ENCODE measurements at places on chromosomes 7 and 10.
A peak's percentile ranks its signal among the peaks of the same experiment; 100 is the strongest.

GRCh38 chr10:15760681-15761080 lies 41.0 kb upstream of the ITGA8 start:
- DNase-seq: no peak

GRCh38 chr10:121668314-121669027 lies 70.2 kb upstream of the FGFR2 start:
- DNase-seq: no peak

GRCh38 chr10:97300980-97301379 lies 8.5 kb upstream of the ARHGAP19 start:
- DNase-seq: no peak

DNA sequence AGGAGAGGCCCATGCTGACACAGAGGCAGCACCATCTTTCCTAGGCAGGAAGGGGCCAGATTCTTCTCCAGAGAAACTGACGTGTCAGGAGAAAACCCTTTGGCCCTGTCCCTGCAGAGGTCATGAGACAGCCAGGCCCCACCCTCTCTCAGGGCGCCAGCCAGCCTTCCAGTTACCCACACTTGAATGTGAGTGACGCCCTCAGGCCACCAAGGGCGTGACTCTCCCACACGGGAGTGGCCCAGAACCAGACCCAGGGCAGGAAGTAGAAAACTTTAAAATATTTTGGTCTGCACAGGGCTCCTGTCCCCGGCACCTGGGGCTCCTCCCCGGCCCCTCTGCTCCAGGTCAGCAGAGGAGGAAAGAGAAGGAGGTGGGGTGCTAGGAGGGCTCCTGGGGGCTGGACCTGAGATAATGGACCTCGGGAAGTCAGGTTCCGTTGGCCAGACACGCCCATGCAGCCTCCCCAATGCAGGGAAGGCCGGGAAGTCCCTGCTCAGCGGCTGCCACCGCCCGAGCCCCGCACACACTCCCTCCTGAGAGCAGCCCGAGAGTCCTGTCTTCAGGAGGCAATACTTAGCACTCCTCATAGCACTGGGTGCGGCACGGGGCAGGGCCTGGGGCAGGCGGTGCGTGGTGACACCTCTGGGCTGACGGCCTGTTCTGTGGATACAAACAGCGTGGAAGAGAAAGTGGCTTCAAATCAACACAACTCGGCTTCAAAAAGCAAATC lies 67.0 kb upstream of the CFAP46 start:
- DNase-seq: no peak

GRCh38 chr10:112722758-112723157 lies 227.3 kb upstream of the TCF7L2 start:
- DNase-seq: no peak

DNA sequence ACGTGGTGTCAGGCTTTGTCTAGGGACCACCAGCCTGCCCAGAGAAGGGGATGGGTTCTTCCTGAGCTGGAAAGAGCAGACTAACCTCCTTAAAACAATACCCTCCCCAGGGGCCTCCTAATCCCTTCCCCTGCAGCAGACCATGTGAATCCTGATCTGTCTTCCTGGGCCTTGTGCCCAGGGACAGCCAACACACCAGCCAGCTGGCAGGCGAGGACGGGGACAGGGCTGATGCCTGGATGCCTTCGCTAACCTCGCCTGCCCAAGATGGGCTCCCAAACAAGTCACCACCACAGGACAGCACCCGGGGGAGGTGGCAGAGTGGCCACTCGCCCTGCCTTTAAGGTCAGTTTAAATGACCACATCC lies 17.6 kb downstream of the PODXL start:
- DNase-seq: no peak

- no peak for DNase-seq
Observed at GRCh38 chr7:7323352-7323751, 141.0 kb downstream of the C1GALT1 start.

DNA sequence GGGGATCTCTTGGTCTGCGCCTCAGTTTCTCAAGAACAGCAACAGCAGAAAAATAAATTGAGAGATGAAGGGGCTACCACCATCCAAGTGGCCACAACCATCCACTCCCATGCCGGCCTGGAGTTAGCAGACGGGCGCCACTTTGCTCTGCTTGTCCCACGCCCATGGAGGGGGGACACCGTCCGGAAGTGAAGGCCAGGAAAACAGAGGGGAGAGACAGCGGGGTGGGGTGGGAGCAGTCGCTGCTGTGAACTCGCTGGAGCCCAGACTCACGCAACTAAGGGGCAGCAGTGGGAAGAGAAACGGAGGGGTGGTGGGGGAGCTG lies 135.4 kb downstream of the KIF20B start:
- no peak for DNase-seq

DNA sequence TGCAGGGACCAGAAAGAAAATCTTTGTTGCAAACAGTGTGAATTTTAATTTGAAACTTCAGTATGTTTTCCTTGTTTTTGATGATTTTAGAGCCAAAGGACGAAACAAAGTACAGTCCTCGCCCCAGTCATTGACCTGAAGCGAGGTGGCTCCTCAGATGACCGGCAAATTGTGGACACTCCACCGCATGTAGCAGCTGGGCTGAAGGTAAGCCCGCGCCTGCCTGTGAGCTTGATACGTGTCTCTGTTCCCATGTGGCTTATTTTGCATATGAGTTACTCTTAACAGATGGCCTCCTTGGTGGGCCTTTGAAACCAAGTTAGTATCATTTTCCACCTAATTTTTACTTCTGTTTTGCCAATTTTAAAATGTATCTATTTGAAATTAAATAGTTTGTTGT lies 12.3 kb downstream of the RBM17 start:
- no peak for DNase-seq

GRCh38 chr7:42686594-42687156 lies 225.2 kb downstream of the C7orf25 start:
- no peak for DNase-seq

DNA sequence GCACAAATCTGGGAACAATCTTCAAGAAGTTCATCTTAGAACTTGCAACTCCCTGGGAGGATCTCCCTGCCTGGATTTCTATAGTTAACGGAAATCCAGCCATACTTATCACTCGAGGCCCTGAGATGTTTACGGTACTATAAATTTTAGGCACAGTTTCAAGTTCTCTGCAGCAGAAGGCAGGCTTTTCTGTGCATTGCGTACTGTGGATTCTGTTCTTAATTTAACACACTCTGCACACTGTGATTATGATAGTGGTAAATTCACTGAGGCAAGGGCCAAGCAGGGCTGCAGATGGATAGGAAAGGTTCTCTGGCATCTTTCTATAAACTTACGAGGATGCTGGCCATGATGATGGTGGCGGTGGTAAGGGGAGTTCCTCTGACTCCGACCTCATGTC lies 10.6 kb downstream of the INHBA start:
- DNase-seq: no peak

- DNase-seq: no peak
Observed at GRCh38 chr10:108037061-108037460, 872.6 kb upstream of the SORCS1 start.

GRCh38 chr10:45515630-45516029 lies 141.6 kb downstream of the ALOX5 start:
- DNase-seq: no peak

GRCh38 chr10:77325233-77325537 lies 312.4 kb downstream of the KCNMA1 start:
- no peak for DNase-seq

DNA sequence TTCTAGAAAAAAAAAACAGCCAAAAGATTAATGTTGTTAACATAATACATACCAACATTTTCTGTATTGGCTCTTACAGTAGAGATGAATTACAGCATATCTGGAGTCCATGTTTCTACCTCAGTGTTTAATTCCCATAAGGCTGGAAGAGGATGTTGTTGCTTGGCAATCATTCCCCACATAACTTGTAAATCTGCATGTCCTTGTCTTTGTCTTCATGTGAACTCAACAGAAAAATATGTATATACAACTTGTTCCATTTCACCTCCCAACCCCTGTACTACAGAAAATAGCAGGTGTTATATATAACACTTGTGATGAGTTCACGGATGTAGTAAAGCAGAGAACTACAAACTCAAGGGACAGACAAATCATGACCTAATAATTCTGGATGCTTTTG lies 160.9 kb upstream of the SEMA3C start:
- no peak for DNase-seq

DNA sequence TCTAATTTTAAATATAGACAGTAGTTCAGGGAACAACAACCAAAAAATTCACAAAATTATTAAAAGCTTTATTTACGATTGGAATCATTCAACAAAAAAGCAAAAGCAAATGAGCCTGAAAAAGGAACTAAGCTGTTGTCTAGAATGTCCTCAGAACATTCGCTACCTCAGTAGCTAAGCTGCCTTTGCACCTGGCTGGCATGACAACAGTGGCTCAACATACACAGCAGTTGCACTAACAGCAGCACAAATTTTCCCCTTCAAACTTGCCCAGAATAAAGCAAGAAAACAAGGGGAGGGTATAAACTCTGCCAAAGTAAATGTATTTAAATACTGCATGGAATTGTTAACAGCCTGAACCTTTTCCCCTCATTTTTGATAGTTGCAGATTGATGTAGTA lies 70.4 kb upstream of the GRID1 start:
- no peak for DNase-seq

DNA sequence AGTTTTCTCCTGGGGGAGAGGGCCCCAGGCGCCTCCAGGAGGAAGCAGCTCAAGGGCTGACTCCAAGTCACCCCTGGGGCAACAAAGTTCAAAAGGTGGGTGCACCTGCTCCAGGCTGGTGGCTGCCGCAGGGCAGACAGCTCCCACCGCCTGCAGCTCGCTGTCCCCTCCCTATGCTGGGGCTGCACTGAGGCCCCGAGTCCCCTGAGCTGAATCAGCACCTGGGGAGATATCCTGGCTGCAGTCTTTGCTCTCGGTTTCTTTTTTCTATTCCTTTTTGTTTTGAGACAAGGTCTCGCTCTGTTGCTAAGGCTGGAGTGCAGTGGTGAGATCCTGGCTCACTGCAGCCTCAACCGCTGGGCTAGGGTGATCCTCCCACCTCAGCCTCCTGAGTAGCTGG lies 183.4 kb downstream of the DNAJB6 start:
- DNase-seq: no peak

DNA sequence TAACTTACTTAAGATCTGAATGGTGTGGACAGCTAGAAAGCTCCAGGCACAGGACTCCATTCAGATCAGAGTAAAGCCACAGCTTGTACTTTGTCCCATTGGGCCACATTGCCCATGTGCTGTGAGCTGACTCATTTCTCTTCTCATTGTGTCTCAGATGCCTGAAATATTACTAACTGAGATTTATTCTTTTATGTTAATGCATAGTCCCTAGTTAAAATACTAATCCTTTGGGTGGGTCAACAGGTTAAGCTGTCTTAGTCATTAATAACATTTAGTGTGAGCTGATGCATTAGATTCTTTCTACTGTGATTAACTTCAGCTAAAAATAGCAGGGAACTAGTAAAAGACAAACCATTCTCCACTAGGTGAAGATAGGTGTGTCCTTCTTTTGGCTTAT lies 104.7 kb upstream of the ARMC3 start:
- DNase-seq: peak; percentile 74

- DNase-seq: no peak
Observed at GRCh38 chr10:66162560-66163143, 763.2 kb upstream of the LRRTM3 start.

- DNase-seq: no peak
Observed at GRCh38 chr10:116045366-116046356, 227.3 kb downstream of the GFRA1 start.

DNA sequence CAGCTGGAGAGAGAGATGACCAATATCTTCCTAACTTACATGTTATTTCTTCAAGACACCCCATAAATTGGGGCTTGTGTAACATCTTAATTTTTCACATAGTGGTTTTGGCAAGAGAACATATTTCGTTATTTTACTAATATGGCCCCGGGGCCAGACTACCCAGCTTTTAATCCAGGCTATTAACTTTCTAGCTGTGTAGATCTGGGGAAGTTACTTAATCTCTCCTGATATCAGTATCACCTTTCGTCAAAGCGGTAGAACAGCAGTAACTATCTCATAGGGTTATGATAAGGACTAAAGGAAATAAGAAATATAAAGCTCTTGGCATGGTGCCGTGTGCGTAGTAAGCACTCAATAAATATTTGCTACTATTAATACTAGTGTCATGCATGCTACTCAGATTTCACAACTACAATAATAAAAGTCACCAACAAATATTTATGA lies 71.6 kb upstream of the LYZL1 start:
- peak; percentile 24 for DNase-seq

DNA sequence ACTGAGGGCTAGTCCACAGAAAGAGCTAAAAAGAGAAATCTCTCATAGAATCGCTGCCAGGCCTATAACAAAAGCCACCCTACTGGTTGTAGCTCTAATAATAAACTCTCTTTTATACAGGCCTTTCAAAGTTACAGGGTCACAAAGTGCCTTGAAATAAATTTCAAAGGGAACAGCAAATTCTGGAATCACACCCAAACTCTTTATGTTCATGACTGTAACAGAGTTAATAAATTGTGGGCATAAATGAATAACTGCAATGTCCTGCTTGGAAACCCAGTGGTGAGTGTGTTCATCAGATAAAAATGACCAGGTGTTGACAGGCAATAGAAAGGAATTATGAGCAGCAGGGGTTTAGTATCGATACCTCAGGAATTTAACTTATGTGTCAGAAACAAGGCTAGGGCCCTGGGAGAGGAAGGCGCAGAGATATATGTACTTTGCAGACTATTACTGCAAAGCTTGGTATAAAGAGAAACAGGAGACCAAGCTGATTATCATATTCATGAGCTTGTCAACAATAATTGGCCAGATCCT lies 9.3 kb downstream of the CDC14C start:
- DNase-seq: no peak

DNA sequence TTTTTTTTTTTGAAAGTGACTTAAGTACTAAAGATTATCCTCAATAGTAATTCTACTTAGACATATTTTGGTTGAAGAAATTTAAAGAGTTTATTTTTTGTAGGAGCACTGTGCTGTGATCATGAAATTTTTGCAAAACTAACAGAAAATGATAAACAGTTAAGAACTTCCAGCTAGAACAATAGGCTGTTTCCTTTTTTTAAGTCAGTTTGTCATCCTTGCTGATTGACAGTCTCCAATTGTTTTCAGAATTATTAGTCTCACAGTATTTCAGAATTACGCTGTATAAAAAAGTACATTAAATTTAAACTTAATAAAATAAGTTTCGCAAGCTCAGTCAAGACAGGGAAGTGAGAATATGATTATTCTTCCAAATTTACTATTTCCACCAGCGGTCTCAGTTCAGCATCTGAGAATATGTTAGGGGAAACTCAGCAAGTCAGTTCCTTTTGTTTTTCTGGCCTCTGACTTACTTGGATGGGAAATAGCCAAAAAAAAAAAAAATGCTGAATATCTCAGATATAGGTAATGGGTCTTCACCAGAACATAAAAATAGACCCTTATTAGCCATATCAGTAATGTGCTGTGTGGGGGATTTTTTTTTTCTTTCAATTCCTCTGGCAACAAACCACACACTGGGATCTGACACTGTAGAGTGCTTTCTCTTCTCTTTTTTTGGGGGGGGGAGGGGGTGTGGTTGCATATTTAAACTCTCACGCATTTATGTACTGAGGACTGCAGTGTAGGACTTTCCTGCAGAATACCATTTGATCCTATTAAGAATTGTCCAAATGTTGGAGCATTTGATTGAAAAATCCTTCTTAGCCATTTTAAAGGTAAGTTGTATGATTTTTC lies at the start of gene CD36:
TSS of gene CD36 (plus strand) at position 732 of the 855 bp plus-strand sequence. CDS start 8,099 bp downstream, outside the sequence.
- DNase-seq: no peak

- no peak for DNase-seq
Observed at GRCh38 chr10:100020142-100020885, 10.6 kb upstream of the DNMBP start.
